Right ventricle myocardium superior (tissue), 1 donor: ENCODE measurements at places on chromosomes 6 and 20. TPM values are rescaled to one million over a fixed set of nuclear protein-coding genes. Genes with fewer than 3 reads are reported as not detected.

Gene LY86
- 0.89 TPM for total RNA-seq

Gene ENPP4
- total RNA-seq: 18.3 TPM

Gene FAM120B
- total RNA-seq: 16.5 TPM

Gene PMEPA1
- total RNA-seq: 21.5 TPM

Gene BCKDHB
- total RNA-seq: 28.4 TPM

Gene CPXM1
- total RNA-seq: 1.0 TPM

Gene IMPG1
- total RNA-seq: not detected

DNA sequence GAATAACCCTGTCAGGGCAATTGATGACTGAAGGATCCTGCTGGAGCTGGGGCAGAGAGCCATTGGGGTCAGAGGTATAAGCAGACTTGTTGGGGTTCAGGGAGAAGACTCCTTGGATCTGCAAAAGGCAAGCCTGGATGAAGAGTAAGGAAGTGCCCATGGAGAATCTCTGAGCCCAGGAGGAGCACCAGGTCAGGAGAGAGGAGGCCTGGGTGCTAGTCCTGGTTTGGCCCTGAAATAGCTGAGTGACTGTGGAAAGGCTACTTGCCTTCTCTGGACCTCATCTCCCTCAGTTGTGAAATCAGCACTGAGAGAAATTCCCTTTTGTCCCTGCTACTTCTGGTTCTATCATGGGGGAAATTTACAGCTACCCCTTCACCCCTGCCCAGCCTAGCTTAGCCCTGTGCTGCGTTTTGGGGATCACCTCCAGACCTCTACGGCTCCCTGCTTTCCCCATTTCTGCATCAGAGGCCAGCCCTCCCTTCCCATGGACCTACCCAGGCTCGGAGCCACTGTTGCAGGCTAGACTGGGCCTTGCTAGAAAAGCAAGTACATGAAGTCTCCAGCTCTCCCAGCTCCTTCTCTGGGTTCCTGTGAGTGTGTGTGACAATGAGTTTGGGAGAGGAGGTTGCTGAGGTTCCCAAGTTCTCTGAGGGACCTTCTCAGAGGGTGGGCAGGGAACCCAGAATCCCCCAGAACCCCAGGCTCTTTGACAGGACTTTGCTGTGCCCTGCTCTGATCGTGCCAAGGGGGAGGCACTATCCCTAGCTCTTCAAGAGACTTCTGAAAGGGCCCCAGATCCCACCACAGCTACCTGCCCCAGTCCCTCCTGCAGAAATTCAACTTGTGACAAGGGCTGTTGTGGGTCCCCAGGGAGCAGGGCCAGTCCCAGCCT is 2.3 kb upstream of the NCR2 start:
- DNase-seq: no peak

GRCh38 chr20:22438926-22439325 is 145.4 kb downstream of the FOXA2 start:
- DNase-seq: no peak

- no peak for DNase-seq
These were observed 53.9 kb downstream of the KIZ start for GRCh38 chr20:21179757-21180156.

- DNase-seq: peak; percentile 61
These were observed 126.3 kb upstream of the NT5E start for GRCh38 chr6:85323435-85324040.

- no peak for DNase-seq
These were observed 1.4 kb upstream of the CDK19 start for GRCh38 chr6:110816677-110817076.

GRCh38 chr6:122040261-122040660 is 359.2 kb upstream of the HSF2 start:
- DNase-seq: no peak

DNA sequence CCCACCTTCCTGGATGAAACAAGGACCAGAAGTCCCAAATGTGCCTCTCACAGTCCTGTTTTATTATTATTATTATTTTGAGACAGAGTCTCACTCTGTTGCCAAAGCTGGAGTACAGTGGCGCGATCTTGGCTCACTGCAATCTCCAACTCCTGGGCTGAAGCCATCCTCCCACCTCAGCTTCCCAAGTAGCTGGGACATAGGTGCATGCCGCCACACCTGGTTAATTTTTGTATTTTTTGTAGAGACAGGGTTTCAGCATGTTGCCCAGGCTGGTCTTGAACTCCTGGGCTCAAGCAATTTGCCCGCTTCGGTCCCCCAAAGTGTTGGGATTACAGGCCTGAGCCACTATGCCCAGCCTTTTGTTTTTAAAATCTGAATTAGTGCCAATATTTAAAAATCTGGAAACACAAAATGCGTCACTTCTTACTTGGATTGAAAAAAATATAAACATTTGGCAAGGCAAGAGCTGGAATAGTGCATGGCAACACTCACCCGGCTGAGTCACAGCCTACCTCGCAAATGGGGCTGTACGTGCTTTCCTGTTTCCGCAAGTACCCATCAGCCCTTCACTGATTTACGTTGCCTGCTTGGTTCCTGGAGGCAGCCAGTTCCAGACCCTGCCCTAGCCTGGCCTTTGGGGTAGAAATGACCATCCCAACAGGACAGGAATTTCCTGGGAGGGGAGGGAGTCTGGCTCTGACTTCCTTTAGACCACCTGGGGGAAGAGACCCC is 6.3 kb downstream of the SDCBP2 start:
- DNase-seq: no peak

GRCh38 chr20:56685879-56686278 is 56.8 kb downstream of the TFAP2C start:
- DNase-seq: no peak

DNA sequence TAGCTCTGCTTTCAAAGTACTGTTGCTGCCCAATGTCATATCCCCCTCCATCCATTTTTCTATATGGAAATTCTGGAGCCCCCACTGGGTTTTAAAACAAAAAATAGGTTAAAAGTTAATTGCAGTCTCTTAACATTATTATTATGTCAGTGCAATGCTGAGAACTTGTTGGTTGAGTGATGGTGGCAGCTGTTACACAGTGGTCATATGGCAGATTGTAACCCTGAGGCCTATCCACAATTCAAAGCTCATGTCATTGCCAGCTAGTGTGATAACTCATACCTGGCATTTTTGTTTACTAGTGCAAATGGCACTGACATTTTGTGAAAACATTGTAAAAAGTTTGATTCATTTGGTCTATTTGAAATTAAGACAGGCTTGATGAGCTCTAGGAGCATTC is 305.7 kb upstream of the FLRT3 start:
- DNase-seq: no peak

DNA sequence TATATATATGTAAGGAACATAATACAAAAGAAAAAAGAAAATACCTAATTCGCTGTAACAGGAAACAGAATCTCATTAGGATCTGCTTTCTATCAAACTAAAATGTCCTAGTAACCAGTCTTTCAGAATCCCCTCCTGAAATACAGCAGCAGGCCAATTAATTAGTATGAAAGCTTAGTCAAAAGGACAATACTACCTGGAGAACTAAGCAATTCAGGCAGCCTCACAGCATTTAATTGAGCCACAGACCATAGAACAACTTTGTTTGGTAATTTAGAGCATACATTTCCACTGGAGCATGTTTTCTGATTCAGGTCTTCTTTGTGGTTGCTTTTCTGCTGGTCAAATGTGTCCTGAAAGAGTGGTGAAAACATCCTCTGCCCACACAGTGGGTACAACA is 516.0 kb downstream of the LMBRD1 start:
- no peak for DNase-seq

GRCh38 chr6:156660389-156660788 is 116.8 kb upstream of the ARID1B start:
- DNase-seq: no peak

- no peak for DNase-seq
These were observed 92.8 kb upstream of the RNF217 start for GRCh38 chr6:124869416-124869815.

DNA sequence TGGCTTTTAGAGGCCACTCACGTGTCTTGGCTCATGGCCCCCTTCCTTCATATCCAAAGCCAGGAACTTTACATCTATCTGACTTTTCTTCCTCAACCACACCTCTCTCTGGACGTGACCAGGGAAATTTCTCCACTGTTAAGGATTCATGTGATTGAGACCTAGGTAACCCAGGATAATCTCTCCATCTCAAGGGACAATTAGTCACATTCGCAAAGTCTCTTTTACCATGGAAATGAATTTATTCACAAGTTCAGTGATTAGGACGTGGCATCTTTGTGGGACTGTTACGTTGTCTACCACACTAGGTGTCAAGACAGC is 227.5 kb upstream of the RAB32 start:
- no peak for DNase-seq

DNA sequence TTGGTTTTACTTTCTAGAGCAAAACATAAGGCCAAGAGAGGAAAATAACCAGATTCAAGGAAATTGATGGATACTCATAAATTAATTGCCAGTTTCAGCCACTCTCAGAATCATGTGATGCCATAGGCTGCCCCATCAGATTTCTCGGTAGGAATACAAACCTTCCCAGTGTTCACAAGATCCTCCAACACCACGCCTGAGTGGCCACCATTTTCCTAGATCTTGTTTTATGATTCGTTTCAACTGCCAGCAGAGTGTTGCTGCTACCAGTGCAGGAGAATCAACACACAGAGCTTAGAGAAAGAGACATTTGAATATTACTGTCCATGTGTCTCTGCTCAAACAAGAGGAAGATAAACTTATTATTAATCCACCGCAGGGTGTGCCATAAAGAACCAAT is 434.2 kb upstream of the CDH4 start:
- no peak for DNase-seq

DNA sequence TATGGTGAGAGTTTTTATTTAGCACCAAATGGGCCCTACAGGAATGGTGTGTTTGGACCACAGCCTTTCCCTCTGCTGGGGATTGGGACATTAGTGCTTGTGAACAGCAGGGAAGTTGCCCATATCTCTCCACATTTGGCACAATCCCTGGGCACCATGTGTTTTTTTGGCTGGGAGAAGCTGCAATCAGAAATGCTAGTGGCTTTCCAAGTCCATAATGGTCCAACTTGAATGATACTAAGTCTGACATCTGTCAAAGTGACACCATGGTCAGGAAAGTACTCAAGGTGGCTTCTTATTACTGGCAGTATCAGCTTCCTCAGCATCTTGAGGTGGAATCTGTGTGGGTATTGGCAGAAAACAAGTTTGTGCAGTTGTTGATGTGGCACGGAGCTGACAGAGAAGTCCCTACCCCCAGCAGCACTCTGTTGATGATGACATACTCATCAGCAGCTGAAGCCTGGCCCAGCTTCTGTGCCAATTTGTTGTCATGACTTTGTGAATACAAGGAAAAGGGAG is 53.0 kb downstream of the SASH1 start:
- no peak for DNase-seq

GRCh38 chr6:114471450-114471849 is 128.6 kb upstream of the HS3ST5 start:
- DNase-seq: no peak

- DNase-seq: no peak
These were observed 64.9 kb upstream of the UTRN start for GRCh38 chr6:144220031-144220790.

DNA sequence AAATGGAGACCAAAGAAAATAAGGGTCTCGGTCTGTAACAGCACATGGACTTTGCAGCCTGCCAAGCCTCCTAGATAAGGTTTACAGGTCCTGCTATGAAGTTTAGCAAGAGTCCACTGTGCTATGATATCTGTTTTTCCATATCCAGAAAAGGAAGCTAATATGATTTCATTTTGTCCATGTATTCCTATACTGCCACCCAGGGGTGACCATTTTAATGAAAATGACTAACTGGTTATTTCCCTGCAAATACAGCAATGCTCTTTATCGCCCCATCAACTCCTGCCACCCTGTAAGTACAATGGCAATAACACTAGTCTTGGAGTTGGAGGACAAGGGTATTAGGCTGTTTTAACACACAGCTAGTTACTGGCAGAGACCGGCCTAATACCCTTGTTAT is 115.2 kb upstream of the GLP1R start:
- DNase-seq: no peak

DNA sequence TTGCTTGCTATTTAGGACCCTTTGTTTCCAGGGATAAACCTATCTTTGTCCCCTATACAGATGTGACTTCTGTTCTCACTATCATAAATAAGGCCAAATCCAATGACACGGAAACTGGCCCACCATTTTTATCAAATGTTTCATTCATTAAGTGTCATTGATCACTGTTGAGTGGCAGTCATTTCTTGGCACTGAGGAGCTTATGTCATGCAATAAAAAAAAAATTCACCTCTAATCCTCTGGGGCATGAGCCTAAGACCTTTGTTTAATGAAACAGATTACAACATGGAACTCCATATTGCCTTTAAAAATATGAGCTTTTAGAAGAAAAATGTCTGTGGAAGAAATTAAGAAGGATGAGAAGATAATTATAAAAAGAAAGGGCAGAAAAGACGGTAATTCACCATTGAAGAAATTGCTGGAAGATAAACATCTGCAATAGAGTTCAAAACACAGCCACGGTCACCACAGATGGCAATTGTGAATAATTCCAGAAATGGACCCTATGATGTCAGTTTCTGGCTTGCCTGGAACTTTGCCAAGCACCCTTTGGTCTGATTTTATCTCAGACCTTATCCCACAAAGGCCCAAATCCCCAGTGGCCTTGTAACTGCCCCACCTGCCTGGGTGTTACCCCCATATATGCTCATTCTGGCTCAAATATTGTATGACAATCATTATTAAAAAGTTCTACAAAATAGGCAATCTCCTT is 91.1 kb downstream of the DST start:
- DNase-seq: no peak

DNA sequence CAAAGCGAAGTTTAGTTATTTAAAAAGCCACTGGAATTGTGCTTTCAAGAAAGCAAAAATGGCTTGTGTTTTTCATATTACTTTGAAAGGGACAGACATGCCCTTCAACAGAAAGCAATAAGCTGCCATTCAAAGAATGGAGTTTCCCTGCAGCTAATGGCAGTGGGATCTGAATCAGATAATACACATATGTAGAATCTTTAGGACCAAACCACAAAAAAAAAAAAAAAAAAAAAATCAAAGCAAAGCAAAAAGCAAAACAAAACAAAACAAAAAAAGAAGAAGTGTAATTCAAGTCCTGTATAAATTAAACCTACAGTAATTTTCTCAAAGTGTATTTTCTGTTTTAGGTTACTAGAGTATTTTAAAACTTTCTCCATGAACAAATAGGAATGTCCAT is 63.6 kb upstream of the ZNF217 start:
- no peak for DNase-seq

DNA sequence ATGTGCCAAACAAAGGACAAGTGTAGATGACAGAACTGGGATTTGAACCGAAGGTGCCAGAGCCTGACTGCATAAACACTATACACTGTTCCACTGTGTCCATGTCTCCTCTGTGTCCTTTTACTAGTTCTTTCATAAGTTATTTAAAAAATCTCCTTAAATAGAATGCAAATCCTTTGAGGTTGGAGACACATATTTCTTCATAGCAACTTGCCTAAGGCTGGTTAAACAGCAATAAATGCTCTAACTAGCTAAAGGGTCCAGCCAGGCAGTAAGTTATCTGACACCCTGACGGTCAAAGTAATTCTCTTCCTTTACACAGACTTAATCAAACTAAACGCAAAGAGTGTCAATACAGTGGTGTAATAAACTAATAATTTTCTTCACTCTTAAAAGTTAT is 76.2 kb upstream of the TRAF3IP2 start:
- DNase-seq: no peak

DNA sequence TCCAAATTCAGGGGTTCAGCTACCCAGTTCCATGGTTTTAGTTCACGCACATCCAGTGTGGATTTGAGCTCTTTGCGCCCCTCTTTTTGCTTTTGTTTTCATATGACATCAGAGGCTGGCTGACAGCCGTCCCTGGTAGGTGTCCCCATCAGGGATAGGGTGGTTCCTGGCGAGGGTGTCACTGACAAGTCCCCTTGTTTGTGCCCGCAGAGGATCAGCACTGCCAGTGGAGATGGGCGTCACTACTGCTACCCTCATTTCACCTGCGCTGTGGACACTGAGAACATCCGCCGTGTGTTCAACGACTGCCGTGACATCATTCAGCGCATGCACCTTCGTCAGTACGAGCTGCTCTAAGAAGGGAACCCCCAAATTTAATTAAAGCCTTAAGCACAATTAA is 58.0 kb downstream of the GNAS start:
- no peak for DNase-seq
